Activated naive CD8-positive, alpha-beta T cell treated with anti-CD3 and anti-CD28 coated beads, Interleukin-2, amount 10 ng/mL, durations not matched to agents 7 days and 5 days (primary cell): ENCODE measurements at places on chromosomes 11 and 22.

GRCh38 chr11:110349138-110349996, 53.0 kb upstream of the RDX start:
- peaks cover 7% of the 10 kb centered on the region for H3K36me3 ChIP-seq
- peak overlapping the region; percentile 94 for H3K27ac ChIP-seq
- peak overlapping the region; percentile 64 for H3K4me3 ChIP-seq
- peak; percentile 37 for DNase-seq

- no peaks in the 10 kb centered on the region for H3K4me1 ChIP-seq
- H3K36me3 ChIP-seq, result no peaks in the 10 kb centered on the region
- no peak for DNase-seq
- no peaks in the 10 kb centered on the region for H3K27me3 ChIP-seq
- H3K4me3 ChIP-seq, result no peak overlapping the region
These were observed 72.0 kb downstream of the SLC5A12 start for GRCh38 chr11:26649884-26650283.

DNA sequence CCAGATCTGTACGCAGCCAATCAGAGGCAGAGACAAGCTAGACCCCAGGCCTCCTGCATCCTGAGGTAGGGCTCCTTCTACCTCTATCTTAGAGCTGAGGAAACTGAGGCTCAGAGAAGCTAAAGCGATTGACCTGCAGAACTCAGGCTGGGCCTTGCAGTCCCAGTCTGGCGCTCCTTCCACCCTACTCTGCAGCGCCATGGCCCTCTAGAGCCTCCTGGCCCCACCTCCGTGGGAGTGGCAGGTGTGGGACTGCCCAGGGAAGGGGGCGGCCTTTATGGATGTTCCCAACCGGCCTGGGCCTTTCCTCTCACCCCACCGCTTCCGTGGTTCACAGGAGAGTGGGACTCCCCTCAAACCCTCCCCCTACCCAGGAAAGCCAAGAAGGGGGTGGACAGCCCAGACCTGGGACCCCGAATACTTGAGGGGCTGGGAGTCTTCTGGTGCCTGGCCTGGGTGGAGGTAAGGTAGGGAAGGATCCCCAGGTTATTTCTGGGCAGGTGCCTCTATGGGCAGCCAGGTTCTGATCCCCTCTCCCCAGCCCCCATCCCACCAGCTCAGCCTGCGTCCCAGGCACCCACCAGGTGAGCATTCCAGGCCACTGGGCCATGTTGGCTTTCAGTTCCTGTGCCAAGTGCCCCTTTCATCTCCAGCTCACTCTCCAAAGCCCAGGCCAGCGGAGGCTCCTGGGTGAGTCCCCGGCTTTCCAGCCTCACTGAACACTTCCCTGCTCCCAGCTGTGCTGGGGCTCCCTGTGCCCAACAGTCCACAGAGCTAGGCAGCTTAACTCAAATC, 3.0 kb downstream of the WNT11 start:
- no peaks in the 10 kb centered on the region for H3K36me3 ChIP-seq
- no peak overlapping the region for H3K4me3 ChIP-seq
- no peak overlapping the region for H3K27ac ChIP-seq
- DNase-seq, result no peak
- peaks cover 36% of the 10 kb centered on the region for H3K27me3 ChIP-seq

- H3K4me3 ChIP-seq, result no peak overlapping the region
- DNase-seq, result no peak
- no peaks in the 10 kb centered on the region for H3K27me3 ChIP-seq
- no peak overlapping the region for H3K27ac ChIP-seq
- peaks cover 21% of the 10 kb centered on the region for H3K4me1 ChIP-seq
These were observed 3.8 kb downstream of the RIC8A start for GRCh38 chr11:211295-211694.

DNA sequence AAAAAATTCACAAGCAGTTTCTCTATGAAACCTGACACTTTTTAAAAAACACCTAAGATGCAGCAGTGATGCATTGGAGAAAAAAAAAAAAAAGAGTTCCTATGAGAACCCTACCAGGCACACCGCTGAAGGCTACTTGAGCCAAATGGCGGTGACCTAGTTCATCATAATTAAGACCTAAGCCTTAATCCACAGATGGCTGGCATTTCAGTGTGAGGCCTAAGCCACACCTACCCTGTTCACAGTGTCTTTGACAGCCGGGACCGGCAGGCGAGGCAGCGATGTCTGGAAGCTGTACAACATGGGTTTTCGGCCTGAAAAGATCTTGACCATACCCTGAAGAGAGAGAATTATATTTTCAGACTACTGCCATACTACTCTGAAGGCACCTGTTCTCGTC, 38.0 kb downstream of the CPT1A start:
- H3K27ac ChIP-seq, result no peak overlapping the region
- H3K4me1 ChIP-seq, result no peaks in the 10 kb centered on the region
- H3K27me3 ChIP-seq, result no peaks in the 10 kb centered on the region
- H3K4me3 ChIP-seq, result no peak overlapping the region
- no peak for DNase-seq
- peaks cover 10% of the 10 kb centered on the region for H3K36me3 ChIP-seq

DNA sequence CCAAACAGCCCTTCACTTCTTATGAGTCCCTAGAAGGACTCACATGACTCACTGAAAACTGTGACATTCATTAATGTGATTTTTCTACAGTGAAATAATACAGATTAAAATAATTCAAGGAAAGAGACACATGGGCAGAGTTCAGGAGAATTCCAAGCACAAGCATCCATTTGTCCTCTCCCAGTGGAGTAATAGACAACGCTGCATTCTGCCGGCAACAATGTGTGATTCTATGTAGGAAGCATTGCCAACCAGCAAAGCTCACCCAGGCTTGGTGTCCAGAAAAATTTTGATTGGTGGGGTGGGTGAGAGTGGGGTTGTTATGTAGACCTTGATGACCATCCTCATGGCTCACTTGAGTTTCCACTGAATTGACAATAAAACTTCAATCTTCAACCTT, 123.9 kb downstream of the VPREB1 start:
- DNase-seq, result no peak
- H3K27ac ChIP-seq, result no peak overlapping the region
- no peaks in the 10 kb centered on the region for H3K4me1 ChIP-seq
- H3K36me3 ChIP-seq, result no peaks in the 10 kb centered on the region
- H3K4me3 ChIP-seq, result no peak overlapping the region

GRCh38 chr22:38834215-38834953, 9.4 kb downstream of the NPTXR start:
- H3K4me1 ChIP-seq, result no peaks in the 10 kb centered on the region
- no peak overlapping the region for H3K4me3 ChIP-seq
- no peak for DNase-seq
- H3K36me3 ChIP-seq, result no peaks in the 10 kb centered on the region
- H3K27me3 ChIP-seq, result no peaks in the 10 kb centered on the region

DNA sequence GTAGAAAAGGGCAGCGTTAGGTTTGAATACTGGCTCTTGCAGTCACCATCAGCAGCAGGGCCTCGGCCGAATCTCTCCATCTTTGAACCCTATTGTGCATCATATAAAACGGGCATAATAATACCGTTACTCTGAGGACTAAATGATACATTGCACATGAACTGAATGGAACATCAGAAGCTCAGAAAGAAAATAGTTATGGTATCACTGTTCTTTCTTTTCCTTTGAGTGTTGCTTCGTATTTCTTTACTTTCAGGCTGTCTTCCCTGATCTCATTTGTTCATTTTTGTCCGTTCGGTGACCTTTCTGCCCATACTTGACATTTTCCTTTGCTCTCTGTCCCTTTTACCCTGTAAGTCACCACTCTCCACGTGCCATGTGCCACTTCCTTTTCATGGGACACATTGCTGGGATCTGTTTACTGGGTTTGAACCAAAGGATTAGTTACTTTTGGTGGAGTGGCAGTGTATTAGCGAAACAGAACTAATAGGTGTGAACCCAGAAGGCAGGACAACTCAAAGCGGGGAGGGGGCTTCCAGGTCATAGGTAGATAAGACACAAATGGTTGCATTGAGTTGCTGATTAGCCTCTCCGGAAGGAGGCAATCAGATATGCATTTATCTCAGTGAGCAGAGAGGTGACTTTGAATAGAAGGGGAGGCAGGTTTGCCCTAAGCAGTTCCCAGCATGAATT, 717 bp upstream of the ZNF202 start:
- no peak for DNase-seq
- H3K4me3 ChIP-seq, result peak overlapping the region; percentile 91
- peaks cover 15% of the 10 kb centered on the region for H3K36me3 ChIP-seq
- peaks cover 21% of the 10 kb centered on the region for H3K4me1 ChIP-seq

DNA sequence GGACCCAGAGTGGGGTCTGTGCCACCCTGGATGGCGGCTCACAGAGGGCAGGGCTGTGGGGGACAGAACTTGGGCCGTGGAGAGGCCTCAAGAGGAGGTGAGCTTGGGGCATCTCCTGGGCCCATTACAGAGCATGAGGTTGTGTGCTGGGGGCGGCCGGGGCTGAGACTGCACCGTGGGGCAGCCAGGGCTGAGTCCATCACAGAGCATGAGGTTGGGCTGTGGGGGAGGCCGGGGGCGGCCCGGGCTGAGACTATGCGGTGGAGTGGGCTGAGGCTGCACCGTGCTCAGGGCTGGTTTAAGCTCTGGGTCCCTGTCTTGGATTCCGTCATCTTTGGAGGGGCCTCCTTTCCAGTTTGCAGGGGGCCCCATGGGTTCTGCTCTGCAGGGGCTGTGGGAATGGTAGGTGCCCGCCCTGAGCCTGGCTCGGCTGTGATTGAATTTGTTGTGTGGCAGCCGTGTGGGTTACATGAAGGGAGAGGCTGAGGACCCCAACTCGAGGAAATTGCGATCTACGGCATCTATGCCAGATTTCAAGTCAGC, 38.1 kb upstream of the MUC5AC start:
- H3K27me3 ChIP-seq, result no peaks in the 10 kb centered on the region
- no peak for DNase-seq

GRCh38 chr11:7645206-7645605, 28.1 kb downstream of the CYB5R2 start:
- no peaks in the 10 kb centered on the region for H3K27me3 ChIP-seq
- H3K36me3 ChIP-seq, result peaks cover 11% of the 10 kb centered on the region
- H3K4me3 ChIP-seq, result no peak overlapping the region

DNA sequence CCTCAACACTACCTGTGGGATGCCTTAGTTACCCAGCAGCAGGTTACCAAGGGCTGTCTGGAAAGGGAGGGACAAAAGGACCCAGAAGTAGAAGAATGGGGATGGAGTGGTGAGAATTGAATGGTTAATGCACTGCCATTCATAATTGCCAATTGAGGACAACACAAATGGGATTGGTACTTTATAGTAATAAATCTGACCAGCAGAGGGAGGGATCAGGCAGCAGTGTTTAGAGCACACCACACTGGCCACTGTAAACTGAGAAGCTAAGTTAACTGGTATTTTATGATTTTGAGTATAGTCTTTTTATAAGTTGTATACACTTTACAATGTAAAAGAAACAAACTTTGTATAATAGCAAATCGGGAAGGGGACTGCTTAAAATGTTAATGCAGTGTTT, 10.7 kb downstream of the TBRG1 start:
- no peak for DNase-seq
- H3K27me3 ChIP-seq, result no peaks in the 10 kb centered on the region
- H3K27ac ChIP-seq, result no peak overlapping the region
- peaks cover 5% of the 10 kb centered on the region for H3K4me1 ChIP-seq
- H3K4me3 ChIP-seq, result no peak overlapping the region

DNA sequence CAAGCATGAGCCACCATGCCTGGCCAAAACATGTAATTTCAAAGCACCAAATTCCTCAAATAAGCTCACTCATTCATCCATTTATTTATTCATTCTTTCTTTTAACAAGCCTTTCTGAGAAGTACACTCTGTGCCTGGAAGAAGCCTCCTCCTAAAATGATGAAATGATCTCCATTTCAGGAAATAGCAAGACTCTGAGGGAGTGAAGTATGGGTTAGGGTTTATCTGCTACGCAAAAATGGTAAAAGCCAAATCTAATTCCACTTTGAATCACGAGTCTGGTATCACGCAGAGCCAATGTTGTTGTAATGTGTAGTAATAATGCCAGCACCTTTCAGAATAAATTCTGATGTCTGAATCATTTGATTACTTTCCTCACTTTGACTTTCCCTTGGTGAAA, 1041.8 kb downstream of the LRRC4C start:
- H3K27me3 ChIP-seq, result no peaks in the 10 kb centered on the region
- no peak overlapping the region for H3K4me3 ChIP-seq
- no peaks in the 10 kb centered on the region for H3K4me1 ChIP-seq
- H3K36me3 ChIP-seq, result no peaks in the 10 kb centered on the region
- H3K27ac ChIP-seq, result no peak overlapping the region

- H3K4me3 ChIP-seq, result no peak overlapping the region
- H3K36me3 ChIP-seq, result no peaks in the 10 kb centered on the region
- H3K27ac ChIP-seq, result no peak overlapping the region
- peaks cover 12% of the 10 kb centered on the region for H3K27me3 ChIP-seq
- no peak for DNase-seq
These were observed 725.0 kb downstream of the ETS1 start for GRCh38 chr11:127862406-127862805.

DNA sequence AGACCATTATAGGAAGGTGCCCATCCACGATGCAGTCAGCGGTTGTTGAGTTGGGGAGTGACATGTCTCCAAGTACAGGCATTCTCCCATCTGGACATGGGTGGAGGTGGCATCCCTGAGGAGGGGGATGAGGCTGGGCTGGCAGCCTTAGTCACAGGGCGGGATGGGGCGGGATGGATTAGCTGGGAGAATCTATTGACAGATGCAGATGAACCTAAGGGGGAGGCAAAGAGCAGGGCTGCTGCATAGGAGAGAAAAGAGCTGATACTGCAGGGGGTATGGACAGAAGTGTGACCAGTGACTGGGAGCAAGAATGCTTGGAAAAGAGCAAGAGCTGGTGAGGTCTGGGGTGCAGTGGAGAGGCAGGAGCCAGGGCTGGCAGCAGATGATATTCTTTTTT, 42.7 kb downstream of the SCN3B start:
- DNase-seq, result no peak
- H3K4me3 ChIP-seq, result no peak overlapping the region
- H3K27me3 ChIP-seq, result no peaks in the 10 kb centered on the region
- H3K36me3 ChIP-seq, result peaks cover 18% of the 10 kb centered on the region
- peak overlapping the region; percentile 39 for H3K27ac ChIP-seq
- no peaks in the 10 kb centered on the region for H3K4me1 ChIP-seq

DNA sequence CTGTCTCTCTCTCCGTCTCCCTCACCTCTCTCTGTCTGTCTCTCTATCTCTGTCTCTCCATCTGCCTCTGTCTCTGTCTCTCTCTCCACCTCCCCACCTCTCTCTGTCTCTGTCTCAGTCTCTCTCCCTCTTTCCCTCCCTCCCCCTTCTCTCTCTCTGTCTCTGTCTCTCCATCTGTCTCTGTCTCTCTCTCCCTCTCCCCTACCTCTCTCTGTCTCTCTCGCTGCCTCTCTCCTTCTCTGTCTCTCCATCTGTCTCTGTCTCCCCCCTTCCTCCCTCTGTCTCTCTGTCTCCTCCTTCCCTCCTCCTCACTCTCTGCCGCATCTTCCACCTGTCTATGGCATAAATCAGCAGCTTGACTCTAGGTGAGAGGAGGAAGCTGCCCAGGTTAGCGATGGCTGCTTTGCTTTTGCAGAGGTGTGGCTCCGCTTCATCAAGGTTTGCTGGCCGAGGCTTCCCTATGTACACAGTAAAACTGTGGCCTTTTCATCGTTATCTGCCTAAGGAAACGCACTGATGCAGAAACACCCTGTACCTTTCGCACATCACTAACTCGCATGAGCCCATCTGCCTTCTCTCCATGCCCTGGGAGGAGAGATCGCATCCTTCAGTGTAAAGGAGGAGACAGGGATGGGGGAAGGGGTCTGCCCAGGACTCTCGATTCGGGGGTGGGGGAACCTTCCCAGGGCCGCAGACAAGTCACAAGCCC, 44.5 kb downstream of the ANO1 start:
- no peak overlapping the region for H3K4me3 ChIP-seq
- no peak overlapping the region for H3K27ac ChIP-seq
- H3K27me3 ChIP-seq, result peaks cover 5% of the 10 kb centered on the region
- H3K36me3 ChIP-seq, result no peaks in the 10 kb centered on the region
